Muscle of back (tissue), 13 donors: ENCODE measurements at places on chromosomes 6 and 20.

- no peak for DNase-seq
Observed at GRCh38 chr20:44052166-44052565, 134.8 kb downstream of the JPH2 start.

DNA sequence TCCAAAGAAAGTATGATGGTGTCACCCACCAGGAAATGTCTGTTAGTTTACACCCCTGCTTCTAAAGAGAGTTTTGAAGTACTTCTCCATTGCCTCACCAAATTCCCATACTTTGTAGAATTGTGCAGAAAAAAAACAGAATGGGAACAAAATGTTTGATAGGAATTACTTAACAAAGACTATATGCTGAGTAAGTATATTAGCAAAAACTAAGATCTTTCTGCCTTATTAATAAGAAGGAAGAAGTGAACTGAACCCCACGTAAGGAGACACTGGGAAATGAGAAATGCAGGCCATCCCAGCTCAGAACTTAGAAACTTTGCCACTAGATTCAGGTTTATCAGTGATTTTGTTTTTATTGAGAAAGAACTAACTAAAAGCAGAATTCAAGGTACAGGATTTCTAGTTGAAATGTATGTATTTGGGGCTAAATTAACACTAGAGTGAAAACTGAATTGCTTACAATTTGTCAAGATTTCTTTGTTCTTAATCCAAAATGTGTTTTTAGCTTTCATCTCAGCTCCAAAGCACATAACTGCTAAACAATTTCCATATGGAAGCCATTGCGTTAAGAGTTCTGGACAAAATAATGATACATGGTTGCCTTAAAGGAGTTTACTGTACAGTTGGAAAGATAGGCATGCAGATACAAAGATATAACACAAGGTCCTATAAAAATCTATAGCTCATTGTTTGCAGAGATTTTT lies 102.7 kb upstream of the BMP5 start:
- DNase-seq, result no peak

GRCh38 chr6:27768556-27768955 lies 143.6 kb downstream of the OR2B2 start:
- no peak for DNase-seq

DNA sequence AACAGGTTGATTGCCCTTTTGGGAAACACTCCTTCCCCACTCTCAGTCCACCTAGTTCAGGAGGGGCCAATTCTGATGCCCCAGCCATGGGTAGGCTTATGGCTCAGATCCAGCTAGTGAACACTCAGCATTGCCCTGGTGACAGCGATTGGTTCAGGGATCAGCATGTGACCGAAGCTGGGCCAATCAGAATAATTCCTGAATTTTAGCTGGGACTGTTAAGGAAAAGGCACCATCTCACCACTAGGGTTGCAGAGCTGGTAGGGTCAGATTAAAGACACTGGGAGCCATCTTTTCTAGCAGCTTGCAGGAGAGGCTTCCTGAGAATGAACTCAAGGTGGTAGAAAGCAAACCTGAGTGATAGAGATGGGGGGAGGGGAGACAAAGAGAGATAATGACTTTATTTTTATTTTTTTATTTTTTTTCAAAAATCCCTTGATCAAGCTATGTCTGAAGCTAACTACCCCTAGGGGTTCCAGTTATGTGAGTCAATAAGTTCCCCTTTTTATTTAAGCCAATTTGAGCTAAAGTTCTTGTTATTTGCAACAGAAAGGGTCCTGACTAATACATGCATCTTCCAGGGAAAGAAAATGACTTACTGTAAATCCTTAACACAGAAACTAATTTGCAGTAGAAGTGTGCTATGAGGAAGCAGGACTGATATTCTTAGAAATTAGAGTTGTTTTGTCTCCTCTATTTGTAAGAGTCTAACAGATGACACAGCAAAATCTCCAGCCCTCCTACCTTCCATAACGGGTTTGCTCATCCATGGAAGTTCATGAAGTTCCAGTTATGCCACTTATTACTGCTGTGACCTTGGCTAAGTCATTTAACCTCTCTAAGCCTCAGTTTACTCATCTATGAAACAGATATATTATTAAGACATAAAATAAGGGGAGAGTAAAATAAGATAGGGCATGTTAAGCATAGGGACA lies 44.7 kb downstream of the EYA2 start:
- DNase-seq, result no peak

DNA sequence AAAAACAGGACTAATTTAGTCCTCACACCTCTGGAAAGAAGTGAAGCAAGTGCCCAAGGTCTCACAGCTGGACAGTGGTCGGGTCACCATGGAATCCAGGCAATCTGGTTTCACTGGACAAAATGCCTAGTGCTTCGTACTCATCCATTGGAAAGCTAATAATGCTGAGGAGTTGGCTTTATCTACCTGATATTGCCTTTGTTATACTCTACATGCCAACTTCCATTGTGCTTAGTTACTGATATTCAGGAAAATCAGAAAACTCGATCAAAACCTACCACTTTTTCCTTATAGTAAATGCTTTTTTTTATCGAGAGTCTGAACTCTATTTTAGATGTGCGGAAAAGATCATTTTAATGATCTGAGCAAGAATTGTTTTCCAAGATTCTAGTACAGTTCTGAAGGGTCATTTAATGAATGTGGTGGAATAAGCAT lies 966 bp downstream of the CFAP206 start:
- no peak for DNase-seq

DNA sequence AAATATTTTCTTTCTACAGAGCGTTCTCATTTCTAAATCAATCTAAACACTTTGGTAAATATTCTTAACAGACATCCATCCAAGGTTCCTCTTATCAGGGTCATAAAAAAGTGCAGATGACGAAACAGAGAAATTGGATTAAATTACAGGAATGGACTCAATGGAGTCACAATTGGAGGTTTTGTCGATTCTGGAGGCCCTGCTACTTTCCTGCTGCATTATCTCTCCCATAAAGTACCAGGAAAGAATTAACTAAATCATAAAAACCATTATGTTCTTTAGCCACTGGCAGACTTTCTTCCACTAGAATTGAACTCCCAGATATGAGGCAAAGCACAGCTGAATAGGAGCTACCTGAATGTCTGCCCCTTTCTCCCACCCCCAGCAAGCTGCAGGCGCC lies 610.6 kb downstream of the HDGFL1 start:
- no peak for DNase-seq

DNA sequence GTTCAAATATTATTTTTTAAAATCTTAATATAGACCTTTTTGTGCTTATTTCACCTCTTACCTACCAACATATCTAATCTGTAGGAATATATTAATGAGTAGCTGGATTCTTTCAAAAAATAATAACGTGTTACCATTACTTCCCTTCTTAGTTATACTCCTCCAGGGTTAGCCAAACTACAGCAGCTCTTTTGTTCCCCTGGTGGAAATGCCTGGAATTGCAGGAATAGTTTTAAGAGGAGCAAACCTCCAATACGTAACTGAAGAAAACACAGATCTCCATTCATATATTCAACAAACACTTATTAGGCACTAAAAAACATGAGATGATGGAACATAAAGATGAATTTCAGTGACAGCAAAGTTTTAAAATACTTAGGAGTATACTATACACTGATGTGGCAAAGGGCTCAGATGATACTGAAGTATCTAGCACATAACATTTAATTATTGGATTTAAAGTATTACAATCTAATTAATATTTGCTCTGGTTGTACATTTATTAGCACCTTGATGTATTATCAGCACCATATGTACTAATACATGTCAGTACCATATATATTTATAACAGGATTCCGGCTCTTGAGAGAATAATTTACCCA lies 78.3 kb downstream of the TBX18 start:
- no peak for DNase-seq

DNA sequence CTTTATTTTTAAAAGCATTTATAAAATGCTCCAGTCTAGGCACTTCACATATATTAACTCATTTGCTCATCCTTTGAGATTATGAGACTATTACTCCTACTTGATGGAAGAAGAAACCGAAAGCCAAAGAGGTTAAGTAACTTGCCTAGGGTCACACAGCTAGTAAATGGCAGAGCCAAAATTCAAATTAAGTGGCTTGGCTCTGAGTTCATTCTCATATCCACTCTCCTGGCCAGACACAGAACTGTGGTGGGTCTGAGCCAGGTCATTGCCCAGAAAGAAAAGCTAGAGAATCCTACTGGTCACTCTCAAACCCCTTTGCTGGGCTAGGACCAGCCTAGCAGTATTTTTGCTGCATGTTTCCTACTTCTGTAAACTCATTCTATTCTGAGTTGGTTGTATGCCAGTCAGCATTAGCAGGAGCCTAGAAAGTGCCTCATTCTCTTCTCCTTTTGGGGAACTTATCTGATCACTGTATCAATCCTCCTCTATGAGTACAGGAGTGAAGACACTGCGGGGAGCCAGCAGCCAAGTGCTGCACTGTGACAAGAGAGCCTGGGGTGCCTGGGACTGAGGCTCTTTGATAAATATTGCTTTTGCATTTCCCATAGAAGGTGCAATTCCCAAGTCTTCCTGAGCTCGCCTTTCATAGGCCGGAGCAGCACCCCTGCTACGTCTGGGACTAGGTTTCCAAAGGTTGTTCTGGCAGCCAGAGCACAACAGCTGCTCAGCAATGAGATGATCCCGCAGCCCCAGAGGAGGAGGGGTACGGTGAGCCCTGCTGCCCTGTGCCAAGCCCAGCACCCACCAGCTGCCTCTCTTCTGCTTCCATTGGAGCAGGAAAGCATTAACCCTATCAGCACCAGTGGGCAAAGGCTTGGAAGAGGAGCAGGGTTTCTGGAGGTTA lies 728.3 kb downstream of the MAFB start:
- peak; percentile 61 for DNase-seq

DNA sequence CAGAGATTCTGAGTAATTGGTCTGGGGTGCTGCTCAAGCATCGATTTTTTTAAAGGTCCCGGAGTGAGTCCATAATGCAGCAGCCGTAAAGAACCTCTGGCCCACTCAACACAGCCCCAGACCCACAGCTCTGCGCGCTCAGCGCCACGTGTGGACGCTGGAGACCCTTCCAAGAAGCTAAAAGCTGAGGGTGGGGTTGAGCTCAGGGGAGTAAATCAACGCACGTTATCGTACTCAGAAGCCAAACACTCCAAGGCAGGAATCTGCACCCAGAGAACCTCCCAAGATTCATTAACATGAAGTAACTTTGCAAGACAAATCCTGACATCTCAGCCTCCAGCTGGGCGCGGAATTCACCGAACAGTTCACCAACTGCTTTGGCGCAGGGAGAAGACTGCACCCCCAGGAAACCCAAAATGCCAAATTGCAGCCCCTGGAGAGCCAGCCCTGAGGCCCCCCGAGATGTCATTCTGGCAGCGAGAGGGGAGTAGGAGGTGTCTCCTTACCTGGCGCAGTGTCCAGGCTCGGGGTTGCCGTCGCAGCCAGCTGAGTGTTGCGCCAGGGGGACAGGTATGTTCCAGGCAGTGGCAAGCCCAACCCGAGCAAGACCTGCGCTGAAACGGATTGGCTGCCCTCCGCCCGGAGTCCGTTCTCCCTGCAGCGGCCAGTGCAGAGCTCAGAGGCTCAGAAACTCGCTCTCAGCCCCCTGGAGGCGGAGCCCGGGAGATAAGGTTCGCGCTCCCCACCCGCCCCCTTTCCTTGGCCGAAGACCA lies at the start of gene COL21A1:
COL21A1 (minus strand) TSS at position 700 of the 773 bp plus-strand sequence. CDS start 64,962 bp downstream, outside the sequence.
- peak; percentile 59 for DNase-seq

DNA sequence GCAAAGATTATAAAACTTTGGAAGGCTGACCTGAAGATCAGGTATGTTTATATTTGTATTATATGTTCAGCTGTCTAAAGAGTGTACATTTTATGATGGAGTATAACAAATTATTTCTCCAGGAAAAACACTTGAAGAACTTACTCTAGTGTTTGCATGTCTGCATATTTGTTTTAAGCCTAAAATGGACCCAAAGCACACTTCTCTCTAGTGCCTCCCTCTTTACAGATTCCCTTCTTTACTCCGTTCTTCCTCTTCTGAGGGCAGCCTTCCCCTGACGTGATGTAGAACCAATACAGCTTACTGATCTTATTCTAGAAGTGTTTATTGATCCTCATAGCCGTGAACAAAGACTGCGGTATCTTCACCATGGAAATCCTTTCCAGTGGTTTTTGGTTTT lies 13.9 kb downstream of the SUMO4 start:
- no peak for DNase-seq

GRCh38 chr20:25579081-25579770 lies 6.1 kb downstream of the NINL start:
- DNase-seq, result no peak

DNA sequence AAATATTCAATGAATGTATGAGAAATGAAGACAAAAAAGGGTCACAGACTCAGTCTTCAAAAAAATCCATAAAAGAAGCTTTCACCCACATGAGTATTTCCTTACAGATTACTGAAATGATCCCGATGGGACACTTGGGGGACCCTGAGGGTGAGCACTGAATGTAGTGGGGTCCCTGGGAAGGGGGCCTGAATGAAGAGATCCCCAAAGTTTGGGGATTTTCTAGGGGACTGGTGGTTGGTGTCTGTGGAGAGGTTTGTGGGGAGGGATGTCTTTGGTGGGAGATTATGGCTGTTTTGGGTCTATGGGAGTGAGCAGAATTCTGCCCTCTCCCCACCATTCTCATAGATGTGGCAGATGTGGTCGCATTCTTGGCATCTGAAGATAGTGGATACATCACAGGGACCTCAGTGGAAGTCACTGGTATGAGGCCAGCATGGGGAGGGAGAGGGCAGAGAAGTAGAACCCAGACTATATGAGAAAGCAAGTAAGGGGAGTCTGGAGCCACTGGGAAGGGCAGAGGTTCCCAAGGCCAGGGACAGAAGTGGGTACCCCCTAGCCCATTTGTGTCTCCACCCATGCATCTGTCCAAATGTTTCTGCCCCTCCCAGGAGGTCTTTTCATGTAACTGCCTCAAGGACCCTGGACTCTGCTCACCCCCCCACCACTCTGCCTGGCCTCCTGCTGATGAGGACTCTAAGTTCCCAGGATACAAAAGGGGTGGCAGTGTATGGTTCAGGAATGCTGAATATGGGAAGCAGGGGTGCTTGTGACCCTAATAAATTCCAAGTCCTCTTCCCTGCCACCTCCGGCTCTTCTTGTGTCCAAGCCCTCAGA lies 1.8 kb downstream of the HSD17B8 start:
- no peak for DNase-seq

DNA sequence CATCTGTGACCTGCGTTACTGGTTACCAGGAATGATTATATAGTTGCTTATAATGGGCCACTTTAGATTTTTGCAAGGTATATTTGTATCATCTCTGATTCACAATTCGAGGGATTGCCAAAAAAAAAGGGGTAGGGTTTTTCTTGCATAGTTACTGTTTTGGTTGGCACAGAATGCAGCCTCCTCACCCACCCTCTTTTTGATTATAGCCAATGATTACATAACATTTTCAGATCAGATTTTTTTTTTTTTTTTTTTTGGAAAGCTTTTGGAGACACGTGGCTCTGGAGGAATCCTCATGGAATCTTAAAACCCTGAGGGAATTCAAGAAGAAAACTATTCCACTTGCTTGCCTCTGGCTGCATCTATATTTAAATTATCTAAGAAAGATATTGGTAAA lies 53.7 kb downstream of the UST start:
- no peak for DNase-seq

GRCh38 chr20:3454831-3455230 lies 16.0 kb upstream of the ATRN start:
- no peak for DNase-seq
